Activated CD4-positive, CD25-positive, alpha-beta regulatory T cell treated with anti-CD3 and anti-CD28 coated beads, Interleukin-2, amount 50 U/mL, for 16 hours (primary cell): ENCODE measurements at places on chromosomes 5 and 9.

GRCh38 chr5:861442-862366, 10.9 kb upstream of the ZDHHC11 start:
- DNase-seq = no peak

DNA sequence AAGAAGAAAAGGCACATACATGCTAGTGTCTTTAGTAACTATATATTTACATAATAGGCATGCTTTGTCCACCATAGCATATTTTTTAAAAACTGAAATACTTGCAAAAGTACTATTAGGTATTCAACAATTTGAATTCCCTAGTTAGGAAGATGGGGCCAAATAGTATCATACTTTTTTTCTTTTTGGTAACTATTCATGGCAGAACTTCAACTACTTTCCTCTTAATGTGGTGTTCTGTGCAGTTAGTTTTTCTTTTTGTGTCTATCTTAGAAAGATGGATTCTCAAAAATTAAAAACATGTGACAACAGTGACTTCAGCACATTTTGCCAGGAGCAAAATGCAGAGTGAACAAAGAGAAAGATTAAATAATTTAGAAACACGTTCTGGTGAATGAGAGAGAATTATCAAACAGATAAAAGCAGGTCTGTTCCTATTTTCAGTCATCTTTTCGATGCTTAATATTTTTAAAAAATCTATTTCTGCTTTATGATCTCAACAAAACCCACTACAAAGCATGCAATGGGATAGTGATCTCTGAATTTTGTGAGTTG, 341.1 kb downstream of the ARL15 start:
- no peak for DNase-seq

- DNase-seq = peak; percentile 24
Measured at GRCh38 chr9:35749515-35750255, 598 bp downstream of the RGP1 start.

DNA sequence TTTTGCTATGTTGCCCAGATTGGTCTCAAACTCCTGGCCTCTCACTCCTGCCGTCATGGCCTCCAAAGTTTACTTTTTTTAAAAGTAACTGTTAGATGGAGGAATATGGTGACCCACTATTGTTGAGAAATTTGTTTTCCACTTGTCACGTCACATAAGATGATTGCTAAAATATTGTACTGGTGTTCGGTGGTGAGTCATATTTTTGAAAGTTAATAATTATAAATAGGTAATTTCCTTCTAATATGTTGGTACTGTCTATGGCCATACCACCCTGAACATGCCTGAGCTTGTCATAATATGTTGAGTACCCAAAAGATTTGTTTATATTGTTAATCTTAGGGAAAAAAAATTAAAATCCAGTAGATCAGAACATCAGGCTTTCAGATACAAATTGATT, 22.6 kb downstream of the RMI1 start:
- DNase-seq = no peak

GRCh38 chr9:2276296-2276695, 261.1 kb downstream of the SMARCA2 start:
- DNase-seq = no peak

DNA sequence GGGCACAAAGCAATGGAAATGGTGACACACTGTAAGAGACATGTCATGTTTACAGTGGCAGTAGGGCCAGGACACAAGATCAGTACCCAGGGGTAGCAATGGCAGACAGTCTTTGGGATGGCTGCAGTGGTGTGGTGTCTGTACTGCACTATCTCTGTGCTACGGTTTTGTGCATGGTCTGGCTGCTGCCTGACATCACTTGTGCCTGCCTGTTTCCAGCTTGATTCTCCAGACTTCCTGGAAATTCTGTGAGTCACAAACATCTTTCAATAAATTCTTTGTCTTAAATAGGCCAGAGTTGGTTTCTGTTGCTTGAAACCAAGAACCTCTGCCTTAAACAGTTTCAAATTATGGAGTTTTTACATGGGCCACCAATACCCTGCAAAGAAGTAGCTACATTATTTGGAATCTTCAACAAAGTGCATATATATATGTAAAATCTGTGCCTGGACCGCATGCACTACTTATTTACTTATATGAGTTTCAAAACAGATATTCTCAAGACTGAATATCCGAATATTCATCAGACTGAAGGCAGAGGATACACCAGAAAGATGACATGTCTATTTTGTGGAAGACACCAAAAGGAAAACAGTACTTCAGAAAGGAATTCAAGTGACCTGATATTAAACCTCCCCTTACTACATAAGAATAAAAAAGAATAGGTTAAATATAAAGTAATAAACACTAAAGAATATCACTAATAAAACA, 188.1 kb downstream of the RFX3 start:
- no peak for DNase-seq

GRCh38 chr5:144040615-144041305, 129.7 kb downstream of the YIPF5 start:
- DNase-seq = no peak

GRCh38 chr9:132216861-132217619, 55.2 kb downstream of the NTNG2 start:
- DNase-seq = no peak

DNA sequence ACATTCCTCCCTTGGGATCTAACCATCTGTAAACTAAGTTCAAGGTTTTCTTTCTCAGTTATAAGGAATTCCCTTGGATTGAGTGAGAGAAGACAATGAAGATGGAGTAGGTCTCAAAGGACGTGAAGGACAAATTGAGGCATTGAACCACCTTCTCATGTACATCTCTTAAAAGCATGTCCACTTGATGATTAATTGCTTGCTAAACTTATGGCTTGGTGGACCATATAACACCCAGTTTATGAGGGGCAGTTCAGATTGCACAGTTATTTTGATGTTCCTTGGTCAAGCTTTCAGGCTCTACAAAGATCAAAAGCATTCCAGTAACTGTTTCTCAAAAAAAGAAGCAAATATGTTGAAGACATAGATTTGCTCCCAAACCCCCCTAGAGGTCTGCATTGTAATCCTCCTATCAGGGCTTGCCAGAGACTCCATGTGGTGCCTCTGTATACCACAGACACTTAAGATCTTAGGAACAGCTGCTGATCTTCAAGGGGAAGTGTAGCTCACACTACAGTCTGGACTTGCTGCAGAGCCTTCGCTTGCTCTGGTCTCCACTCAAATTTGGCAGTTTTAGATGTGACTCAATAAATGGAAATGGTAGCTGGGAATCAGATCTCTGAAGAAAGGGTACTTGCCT, 56.9 kb upstream of the ALDH1A1 start:
- no peak for DNase-seq

GRCh38 chr5:180135128-180135955, 63.8 kb upstream of the RNF130 start:
- no peak for DNase-seq

DNA sequence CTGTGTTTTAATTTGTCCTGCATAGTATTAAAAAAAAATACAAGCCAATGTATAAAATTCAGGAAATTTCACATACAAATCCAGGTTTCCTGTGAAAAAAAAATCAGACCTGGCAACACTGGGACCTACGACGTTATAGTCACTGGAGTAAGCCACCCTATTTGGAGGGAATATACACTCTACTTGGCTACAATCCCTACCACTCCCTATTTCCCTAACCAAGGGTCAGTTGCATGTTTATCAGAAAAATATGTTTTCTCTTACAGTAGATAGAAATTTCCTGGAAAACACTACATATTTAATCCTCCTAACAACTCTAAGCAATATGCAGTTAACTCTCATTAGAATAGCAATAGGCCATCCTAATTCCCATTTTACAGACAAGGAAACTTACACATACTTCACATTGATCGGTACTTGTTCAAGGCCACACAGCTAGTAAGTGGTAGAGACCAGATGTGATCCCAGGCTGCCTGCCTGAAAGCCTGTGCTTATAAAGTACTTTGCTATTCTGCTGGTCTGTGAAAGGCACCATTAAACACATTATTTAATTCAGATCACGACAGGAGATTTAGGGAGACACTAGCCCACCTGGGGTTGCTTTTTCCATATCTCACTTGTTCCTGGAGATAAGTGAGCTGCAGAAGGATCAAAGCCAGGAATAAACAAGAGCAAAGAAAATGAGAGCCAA, 70.8 kb downstream of the MFAP3 start:
- no peak for DNase-seq

DNA sequence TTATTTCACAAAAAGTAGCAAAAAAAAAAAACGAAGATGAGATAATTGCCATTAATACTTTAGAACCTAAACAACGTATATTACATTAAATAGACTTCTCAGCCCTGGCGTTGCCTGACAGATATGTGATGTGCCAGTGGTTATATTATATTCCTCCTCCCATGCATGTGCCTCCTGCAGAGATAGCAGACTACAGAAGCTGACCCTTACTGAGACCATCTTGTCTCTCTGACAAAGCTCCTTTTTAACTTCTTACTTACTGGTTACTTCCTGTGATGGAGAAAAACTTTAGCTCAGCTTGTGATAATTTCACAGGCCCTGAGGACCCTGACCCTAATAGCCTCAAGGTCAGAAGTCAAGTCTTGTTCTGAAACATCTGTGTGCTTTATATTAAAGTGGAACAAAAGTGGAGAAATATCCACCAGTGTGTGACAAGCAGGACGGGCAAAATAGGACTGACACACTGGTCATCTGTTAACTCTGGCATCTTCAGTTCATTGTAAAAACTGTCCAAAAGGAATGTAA, 80.6 kb upstream of the POU5F2 start:
- DNase-seq = no peak

DNA sequence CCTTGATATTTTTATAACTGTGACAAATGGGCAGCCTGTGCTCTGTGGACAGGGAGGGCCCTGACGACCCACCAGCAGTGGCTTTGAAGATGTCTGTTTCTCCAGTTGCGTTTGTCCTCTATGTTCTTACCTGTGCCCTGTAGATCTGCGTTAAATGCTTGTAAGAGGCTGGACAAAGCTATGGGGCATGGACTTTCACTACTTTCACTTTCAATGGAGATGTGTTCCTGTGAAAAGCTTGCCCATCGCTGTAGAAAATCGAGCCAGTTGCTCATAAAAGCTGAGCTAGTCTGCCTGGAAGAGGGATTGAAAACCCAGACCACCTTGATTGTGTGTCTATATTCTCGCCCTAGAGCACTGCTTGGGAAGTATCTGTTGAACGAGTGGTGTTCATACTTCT, 74.1 kb downstream of the PSAT1 start:
- DNase-seq = no peak

GRCh38 chr5:67092535-67092934, 104.1 kb downstream of the CD180 start:
- no peak for DNase-seq

- no peak for DNase-seq
Measured at GRCh38 chr5:96315431-96315830, 117.6 kb downstream of the PCSK1 start.

DNA sequence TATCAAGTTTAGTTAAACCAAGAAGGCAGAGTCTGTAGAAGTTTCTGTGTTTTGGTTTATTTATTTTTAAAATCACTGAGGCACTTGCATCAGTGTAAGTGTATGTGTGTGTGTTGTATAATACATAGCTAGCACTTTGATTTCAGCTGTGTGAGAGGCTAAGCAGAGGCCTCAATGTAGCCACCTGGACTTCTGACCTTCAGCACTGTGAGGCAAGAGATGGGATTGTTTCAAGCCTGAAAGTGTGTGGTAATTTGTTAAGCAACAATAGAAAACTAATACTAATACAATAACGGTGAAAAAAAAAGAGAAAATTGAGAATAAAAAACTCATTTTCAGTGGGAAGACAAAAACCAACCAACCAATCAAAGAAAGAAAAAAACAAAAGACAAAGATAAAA, 327.3 kb downstream of the CDH18 start:
- no peak for DNase-seq
